ENCODE measurements at places on chromosomes 5 and 9. TPM values are rescaled to one million over a fixed set of nuclear protein-coding genes. Genes with fewer than 3 reads are reported as not detected.

SPOCK1 gene
- total RNA-seq: not detected

MLANA gene
- not detected for total RNA-seq

CDH9 gene
- not detected for total RNA-seq

SOHLH1 gene
- not detected for total RNA-seq

DOCK2 gene
- 293 TPM for total RNA-seq

SPINK6 gene
- total RNA-seq: not detected

RNF183 gene
- total RNA-seq: 0.73 TPM

HTR1A gene
- total RNA-seq: not detected

ZNF484 gene
- 16.4 TPM for total RNA-seq

AFAP1L1 gene
- total RNA-seq: 0.50 TPM

CYLC2 gene
- total RNA-seq: not detected

NME5 gene
- total RNA-seq: not detected

C8G gene
- total RNA-seq: 3.8 TPM

SLC6A3 gene
- 0.22 TPM for total RNA-seq

ADAMTS13 gene
- total RNA-seq: 2.4 TPM

DCTN3 gene
- total RNA-seq: 60.8 TPM

MPDZ gene
- total RNA-seq: 0.92 TPM

ACO1 gene
- 5.2 TPM for total RNA-seq

CNTNAP3 gene
- not detected for total RNA-seq

SLC6A18 gene
- not detected for total RNA-seq

SIT1 gene
- 57.1 TPM for total RNA-seq

SLIT3 gene
- 0.13 TPM for total RNA-seq

KCNMB1 gene
- total RNA-seq: not detected

THBS4 gene
- 0.90 TPM for total RNA-seq

BARHL1 gene
- not detected for total RNA-seq

PDE8B gene
- total RNA-seq: 0.23 TPM

STK10 gene
- 305 TPM for total RNA-seq

DEPDC1B gene
- total RNA-seq: 0.46 TPM

PCDHB16 gene
- not detected for total RNA-seq

SH3RF2 gene
- total RNA-seq: 0.46 TPM

CCL27 gene
- not detected for total RNA-seq

BNC2 gene
- 0.03 TPM for total RNA-seq

GFI1B gene
- 0.41 TPM for total RNA-seq

NR6A1 gene
- 0.39 TPM for total RNA-seq

KYAT1 gene
- total RNA-seq: 15.5 TPM

C5orf52 gene
- not detected for total RNA-seq

PPP3R2 gene
- total RNA-seq: not detected

LCN1 gene
- not detected for total RNA-seq

IL3 gene
- not detected for total RNA-seq

SKP2 gene
- total RNA-seq: 24.2 TPM

RGP1 gene
- total RNA-seq: 25.2 TPM
